ENCODE measurements at places on chromosomes 2 and 18. TPM values are rescaled to one million over a fixed set of nuclear protein-coding genes. Genes with fewer than 3 reads are reported as not detected.

Gene REG1B
- not detected for polyA plus RNA-seq

Gene MC4R
- 0.27 TPM for polyA plus RNA-seq

Gene GCFC2
- polyA plus RNA-seq, result 44.6 TPM

Gene CHRND
- 0.71 TPM for polyA plus RNA-seq

Gene ATF2
- 65.5 TPM for polyA plus RNA-seq

Gene MATN3
- 3.7 TPM for polyA plus RNA-seq

Gene EFR3B
- polyA plus RNA-seq, result 4.7 TPM

Gene SOX11
- polyA plus RNA-seq, result 20.3 TPM

Gene NPHP1
- 16.8 TPM for polyA plus RNA-seq

Gene ZEB2
- polyA plus RNA-seq, result 165 TPM

Gene XDH
- 0.09 TPM for polyA plus RNA-seq

Gene ABHD3
- polyA plus RNA-seq, result 12.1 TPM

Gene NFATC1
- polyA plus RNA-seq, result 6.0 TPM

Gene GPATCH11
- polyA plus RNA-seq, result 10.6 TPM

Gene ICA1L
- 28.9 TPM for polyA plus RNA-seq

Gene PTPN4
- polyA plus RNA-seq, result 24.1 TPM

Gene NDUFV2
- 84.0 TPM for polyA plus RNA-seq

Gene TMEM163
- 2.9 TPM for polyA plus RNA-seq

Gene SGPP2
- polyA plus RNA-seq, result 16.3 TPM

Gene KIF3C
- polyA plus RNA-seq, result 18.2 TPM

Gene GPAT2
- polyA plus RNA-seq, result 7.3 TPM

Gene ASB18
- 0.09 TPM for polyA plus RNA-seq

Gene OSBPL6
- polyA plus RNA-seq, result 5.9 TPM

Gene TBR1
- not detected for polyA plus RNA-seq

Gene MYO3B
- 9.9 TPM for polyA plus RNA-seq

Gene NCOA1
- polyA plus RNA-seq, result 51.0 TPM

Gene SIX2
- 20.8 TPM for polyA plus RNA-seq

Gene TEKT4
- 0.14 TPM for polyA plus RNA-seq

Gene PMAIP1
- 3.5 TPM for polyA plus RNA-seq

Gene RNF144A
- polyA plus RNA-seq, result 79.3 TPM

Gene CYS1
- 80.7 TPM for polyA plus RNA-seq

Gene CDH19
- polyA plus RNA-seq, result 1.1 TPM

Gene SRD5A2
- polyA plus RNA-seq, result 0.05 TPM

Gene MYO7B
- polyA plus RNA-seq, result 0.59 TPM

Gene ITPRIPL1
- 4.7 TPM for polyA plus RNA-seq

Gene SPC25
- polyA plus RNA-seq, result 20.6 TPM

Gene AQP12A
- 1.6 TPM for polyA plus RNA-seq

Gene RSAD2
- 3.3 TPM for polyA plus RNA-seq

Gene TWIST2
- 5.1 TPM for polyA plus RNA-seq

Gene BOLL
- not detected for polyA plus RNA-seq

Gene ITGB6
- 18.1 TPM for polyA plus RNA-seq

Gene CERS6
- 55.1 TPM for polyA plus RNA-seq

Gene LINC00305
- polyA plus RNA-seq, result 4.5 TPM

Data from left renal pelvis (tissue), 4 donors.